ENCODE measurements at places on chromosomes 5 and 9.

- DNase-seq = no peak
These were observed 160.4 kb downstream of the CFAP90 start for GRCh38 chr5:7690557-7690956.

GRCh38 chr9:14899042-14899814 is 11.0 kb downstream of the FREM1 start:
- no peak for DNase-seq

GRCh38 chr5:74289238-74289637 is 351.3 kb downstream of the ENC1 start:
- DNase-seq = no peak

DNA sequence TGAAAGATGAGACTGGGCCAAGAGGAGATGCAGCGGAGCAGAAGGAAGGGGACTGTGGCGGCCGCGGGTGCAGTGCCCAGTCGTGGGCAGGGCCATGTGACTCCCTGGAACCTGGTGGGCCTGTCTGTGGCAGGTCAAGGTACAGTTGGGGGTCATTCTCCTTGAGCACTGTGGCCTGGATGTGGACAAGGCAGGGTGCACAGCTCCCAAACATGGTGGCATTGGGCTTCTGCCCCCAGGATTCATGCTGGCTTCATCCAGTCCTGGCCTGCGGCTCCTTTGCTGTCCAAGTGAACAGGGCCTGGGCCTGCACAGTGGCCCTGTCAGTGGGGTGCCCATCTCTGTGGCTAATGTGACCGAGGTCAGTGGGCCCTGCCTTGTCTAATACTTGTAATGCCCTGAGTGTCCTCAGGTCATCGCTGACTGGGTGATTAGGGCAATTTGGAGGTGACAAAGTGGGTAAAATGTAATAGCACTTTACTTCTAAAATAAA is 39.9 kb downstream of the CEP72 start:
- no peak for DNase-seq

GRCh38 chr9:19768798-19769197 is 20.0 kb downstream of the SLC24A2 start:
- DNase-seq = no peak

DNA sequence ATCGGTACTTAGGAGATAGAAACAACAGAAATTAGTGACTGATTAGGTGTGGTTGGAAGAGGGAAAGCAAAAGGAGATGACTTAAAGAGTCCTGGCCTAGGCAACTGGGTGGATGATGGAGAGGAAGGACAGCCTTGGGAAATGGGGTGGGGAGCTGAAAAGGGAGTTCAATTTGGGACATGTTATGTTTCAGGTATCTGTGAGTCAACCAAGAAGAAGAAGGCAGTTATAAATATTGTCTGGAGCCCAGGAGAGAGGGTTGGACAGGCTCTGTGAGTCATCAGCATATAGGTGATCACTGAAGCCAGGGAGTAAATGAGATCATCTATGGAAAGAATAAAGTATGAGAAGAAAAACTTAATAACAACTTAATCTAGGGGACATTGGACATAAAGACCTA is 357.7 kb downstream of the NPR3 start:
- no peak for DNase-seq

DNA sequence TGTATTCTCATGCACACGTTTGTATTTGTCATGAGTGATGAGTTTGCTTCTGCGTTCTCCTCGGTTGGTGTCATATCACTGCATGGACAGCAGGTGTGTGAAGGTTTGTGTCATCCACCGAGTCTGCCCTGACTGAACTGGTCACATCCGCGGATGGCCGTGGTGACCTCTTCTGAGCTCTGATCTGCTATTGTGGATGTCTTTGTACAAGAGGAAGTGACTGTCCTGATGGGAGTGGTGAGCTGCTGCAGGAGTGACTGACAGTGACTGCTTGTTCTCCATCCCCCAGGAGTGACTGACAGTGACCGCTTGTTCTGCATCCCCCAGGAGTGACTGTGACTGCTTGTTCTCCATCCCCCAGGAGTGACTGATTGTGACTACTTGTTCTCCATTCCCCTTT is 69.9 kb downstream of the EHMT1 start:
- DNase-seq = peak; percentile 65

DNA sequence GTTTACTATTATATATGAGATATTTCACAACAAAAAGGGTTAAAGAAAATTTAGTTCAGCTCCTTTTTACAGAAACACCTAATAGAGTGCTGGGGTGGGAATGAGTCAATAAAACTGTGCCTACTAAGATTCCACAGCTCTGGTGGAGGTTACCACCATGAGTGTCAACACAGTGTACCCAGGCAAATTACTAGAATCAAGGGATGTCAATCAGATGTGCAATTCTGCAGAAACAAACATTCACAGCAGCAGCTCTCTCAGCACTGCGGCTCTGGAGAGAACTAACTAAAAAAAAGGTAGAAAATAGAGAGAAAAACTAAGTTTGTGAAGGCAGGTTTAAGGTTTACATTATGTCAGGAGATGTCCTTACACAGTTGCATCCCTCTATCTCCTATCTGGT is 1313.0 kb downstream of the MAT2B start:
- DNase-seq = no peak

GRCh38 chr5:171426266-171426665 is 6.8 kb downstream of the FGF18 start:
- no peak for DNase-seq

DNA sequence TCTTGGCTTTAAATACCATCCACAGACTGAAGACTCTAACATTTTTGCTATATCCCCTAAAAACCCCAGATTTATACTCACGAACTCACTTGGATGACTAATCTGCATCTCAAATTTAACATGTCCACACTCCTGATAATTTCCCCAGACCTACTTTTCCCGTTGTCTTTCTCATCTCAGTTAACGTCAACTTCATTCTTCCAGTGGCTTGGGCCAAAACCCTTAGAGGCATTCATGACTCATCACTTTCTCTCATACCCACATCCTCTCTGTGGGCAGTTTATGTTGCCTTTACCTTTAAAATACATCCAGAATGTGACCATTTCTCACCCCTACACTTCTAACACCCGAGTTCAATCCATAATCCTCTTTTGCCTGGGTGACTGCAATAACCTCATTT is 96.7 kb downstream of the EDIL3 start:
- DNase-seq = peak; percentile 93
